Upper lobe of left lung (tissue), 6 donors: ENCODE measurements at places on chromosomes 2 and 18. TPM values are rescaled to one million over a fixed set of nuclear protein-coding genes. Genes with fewer than 3 reads are reported as not detected.

THADA gene
- total RNA-seq: 30.3 TPM

DNA sequence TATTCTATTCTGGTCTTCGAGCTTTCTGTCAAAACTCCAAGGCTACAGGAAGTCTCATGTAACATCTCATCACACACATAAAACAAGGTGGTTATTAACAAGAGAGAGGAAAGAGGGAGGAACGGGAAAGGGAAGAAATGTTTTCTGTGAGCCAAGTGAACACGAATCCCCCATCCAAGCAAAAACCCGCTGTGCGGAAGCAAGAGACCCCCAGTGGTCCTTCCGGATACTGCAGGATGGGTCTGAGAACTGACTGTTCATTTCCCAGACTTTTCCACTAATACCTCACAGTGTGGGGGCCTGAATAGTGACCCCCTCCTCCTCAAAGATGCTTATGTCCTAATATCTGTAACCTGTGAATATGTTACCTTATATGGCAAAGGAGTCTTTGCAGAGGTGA, 19.0 kb upstream of the DIPK1C start:
- H3K4me3 ChIP-seq: no peak overlapping the region
- H3K27ac ChIP-seq: no peak overlapping the region
- peaks cover 4% of the 10 kb centered on the region for H3K4me1 ChIP-seq

ALPP gene
- total RNA-seq: 51.5 TPM

DNA sequence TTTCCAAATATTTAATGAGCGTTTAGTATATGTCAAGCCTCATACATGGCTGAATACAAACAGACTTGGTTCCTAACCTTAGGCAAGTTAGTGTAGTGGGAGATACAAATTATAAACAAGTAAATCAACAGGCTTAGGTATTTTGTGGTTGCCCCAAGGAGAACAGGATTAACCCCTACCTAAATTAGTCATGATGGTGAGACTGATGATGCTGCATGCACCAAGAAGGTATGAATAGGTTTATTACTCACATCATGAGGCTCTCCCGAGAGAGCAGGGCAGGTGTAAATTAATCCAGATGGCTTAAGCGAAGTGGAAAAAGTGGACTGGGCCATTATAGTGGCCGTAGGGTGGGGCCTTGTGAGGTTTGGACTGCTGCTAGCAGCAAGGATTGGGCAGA, 118.1 kb upstream of the GCFC2 start:
- H3K36me3 ChIP-seq: no peaks in the 10 kb centered on the region
- H3K4me3 ChIP-seq: no peak overlapping the region
- H3K4me1 ChIP-seq: no peaks in the 10 kb centered on the region
- no peak overlapping the region for H3K27ac ChIP-seq
- no peak for DNase-seq

GRCh38 chr2:56169521-56169920, 14.3 kb upstream of the CCDC85A start:
- H3K4me3 ChIP-seq: no peak overlapping the region
- no peaks in the 10 kb centered on the region for H3K36me3 ChIP-seq
- H3K4me1 ChIP-seq: no peaks in the 10 kb centered on the region
- no peaks in the 10 kb centered on the region for H3K27me3 ChIP-seq
- H3K27ac ChIP-seq: no peak overlapping the region

ABCG8 gene
- total RNA-seq: not detected

DNA sequence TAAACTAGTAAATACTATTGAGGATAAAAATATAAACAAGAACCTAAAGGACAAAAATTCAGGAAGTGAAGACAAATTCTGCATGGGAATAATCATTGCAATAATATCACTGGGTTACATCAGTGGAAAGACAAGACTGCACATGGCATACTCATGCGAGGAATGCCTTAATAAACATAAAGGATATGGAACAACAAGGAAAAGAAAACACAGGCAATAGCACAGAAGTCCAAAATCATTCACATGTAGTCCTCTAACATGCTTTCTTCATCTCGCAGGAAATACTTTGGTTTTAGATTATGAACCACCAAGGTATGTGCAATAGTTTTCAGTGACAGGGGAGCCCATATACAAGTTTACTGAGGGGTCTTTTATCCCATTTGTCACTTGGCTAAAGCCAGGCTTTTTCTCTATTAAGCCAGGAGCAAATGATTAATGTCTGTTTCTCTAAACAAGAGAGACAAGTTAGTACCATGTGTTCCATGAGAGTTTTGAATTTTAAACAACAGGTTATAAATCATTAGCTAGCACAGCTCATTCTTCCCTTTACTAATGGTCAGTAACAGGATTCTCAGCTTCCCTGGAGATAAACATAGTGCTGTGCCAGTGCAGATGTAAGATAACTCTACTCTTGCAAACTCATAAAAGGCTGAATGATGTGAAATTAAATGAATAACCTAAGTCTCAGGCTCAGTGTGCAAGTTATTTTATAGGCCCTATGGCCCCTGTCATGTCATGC, 353.6 kb upstream of the FSIP2 start:
- DNase-seq: no peak
- no peak overlapping the region for H3K4me3 ChIP-seq
- no peaks in the 10 kb centered on the region for H3K4me1 ChIP-seq
- no peaks in the 10 kb centered on the region for H3K36me3 ChIP-seq
- no peaks in the 10 kb centered on the region for H3K27me3 ChIP-seq
- no peak overlapping the region for H3K27ac ChIP-seq

KLHL29 gene
- total RNA-seq: 8.6 TPM

PDCD1 gene
- total RNA-seq: not detected

GRCh38 chr2:55027226-55027625, 23.0 kb downstream of the RTN4 start:
- H3K4me3 ChIP-seq: no peak overlapping the region
- peaks cover 65% of the 10 kb centered on the region for H3K4me1 ChIP-seq
- H3K36me3 ChIP-seq: no peaks in the 10 kb centered on the region

DNA sequence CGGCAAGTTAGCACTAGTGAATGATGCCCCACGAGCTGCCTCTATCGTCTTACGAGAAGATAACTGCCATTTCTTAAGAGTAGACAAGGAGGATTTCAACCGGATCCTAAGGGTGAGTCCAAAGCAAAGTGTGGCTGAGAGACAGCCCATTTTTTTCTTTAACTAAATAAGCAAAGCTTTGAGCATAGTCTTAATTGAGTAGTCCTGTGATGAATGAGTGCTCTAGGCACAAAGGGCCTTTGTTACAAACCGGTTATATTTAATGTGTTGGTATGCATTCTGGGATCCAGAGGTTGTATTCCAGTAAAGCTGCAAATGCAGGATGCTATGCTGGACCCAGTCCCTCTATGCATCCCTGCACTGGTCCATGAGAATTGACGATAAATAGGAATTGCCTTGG, 86.9 kb upstream of the MAP3K20 start:
- no peaks in the 10 kb centered on the region for H3K36me3 ChIP-seq
- H3K27me3 ChIP-seq: no peaks in the 10 kb centered on the region
- no peak overlapping the region for H3K27ac ChIP-seq
- DNase-seq: no peak
- peaks cover 13% of the 10 kb centered on the region for H3K4me1 ChIP-seq

- no peak for DNase-seq
- no peak overlapping the region for H3K4me3 ChIP-seq
- H3K27me3 ChIP-seq: no peaks in the 10 kb centered on the region
- no peaks in the 10 kb centered on the region for H3K36me3 ChIP-seq
These were observed 94.0 kb upstream of the ITGA4 start for GRCh38 chr2:181363164-181363563.

DNA sequence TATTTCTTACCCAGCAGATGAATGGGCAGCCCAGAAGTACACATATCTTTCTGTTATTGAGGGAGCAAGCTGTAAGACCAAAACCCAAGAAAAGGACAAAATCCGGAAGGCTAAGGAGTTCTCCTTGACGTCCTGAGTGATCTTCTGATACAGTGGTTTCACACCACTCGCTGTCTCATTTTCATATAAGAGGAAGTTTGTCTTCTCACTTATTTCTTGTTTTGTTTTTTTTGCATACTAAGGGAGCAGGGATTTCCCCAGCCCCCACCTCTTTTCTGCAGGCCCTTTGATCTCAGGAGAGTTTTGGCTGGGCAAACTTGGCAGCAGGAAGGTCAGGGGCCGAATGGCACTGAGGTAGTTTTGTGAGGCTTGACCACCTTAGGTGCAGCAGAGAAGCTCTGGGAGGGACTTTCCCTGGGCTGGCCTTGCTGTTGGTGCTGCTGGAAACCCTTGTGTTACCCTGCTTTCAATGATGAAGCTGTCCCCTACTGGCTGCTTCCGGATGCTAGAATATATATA, 13.3 kb downstream of the CHRNA1 start:
- DNase-seq: no peak
- H3K36me3 ChIP-seq: no peaks in the 10 kb centered on the region
- H3K4me3 ChIP-seq: no peak overlapping the region
- no peak overlapping the region for H3K27ac ChIP-seq

AFF3 gene
- total RNA-seq: 45.1 TPM

DNA sequence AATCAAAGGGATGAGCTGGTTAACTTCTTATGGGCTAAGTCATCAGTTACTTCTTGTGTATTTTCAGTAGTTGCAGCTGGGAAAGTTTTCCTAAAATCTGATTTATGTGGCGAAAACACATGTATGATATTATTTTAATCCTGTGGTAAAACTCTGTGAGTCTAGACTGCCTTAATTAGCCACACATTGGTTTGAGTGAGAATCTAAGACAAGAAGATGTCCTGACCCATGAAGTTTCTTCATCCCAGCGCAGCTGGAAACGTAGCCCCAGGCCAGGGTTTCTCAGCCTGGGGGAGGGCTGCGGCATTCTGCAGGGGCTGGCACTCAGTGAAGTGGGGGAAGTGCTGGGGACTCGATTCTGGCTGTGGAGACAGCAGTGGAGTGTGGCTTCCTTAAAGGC, 44.7 kb upstream of the INHBB start:
- H3K4me1 ChIP-seq: no peaks in the 10 kb centered on the region
- DNase-seq: no peak

DNA sequence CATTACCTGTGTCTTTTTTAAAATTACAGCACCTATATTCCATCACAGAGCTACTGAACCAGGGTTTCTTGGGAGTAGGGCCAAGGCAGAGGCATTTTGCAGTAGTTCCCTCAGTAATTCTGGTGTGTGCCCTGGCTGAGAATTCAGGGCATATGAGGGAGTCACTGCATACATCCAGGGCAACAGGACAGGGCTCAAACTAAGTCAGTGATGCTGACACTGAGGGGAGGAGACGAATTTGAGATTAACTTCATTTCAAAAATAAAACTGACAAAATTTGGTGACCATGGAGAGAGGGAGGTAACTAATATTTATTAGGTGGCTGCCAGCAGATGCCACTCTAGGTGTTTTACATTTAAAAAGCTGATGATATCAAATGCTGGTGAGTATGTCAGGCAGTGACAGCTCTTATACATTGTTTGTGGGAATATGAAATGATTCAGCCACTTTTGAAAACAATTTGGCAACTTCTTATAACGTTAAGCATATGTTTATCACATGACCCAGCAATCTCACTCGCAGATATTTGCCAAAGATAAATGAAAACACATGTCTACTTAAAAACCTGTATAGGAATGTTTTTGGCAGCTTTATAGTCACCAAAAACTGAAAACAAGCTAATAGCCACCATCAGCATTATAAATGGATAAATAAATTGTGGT, 20.3 kb downstream of the STRADB start:
- no peaks in the 10 kb centered on the region for H3K4me1 ChIP-seq
- H3K36me3 ChIP-seq: peaks cover 16% of the 10 kb centered on the region
- DNase-seq: no peak
- no peak overlapping the region for H3K4me3 ChIP-seq
- no peak overlapping the region for H3K27ac ChIP-seq
- H3K27me3 ChIP-seq: no peaks in the 10 kb centered on the region

MAP3K19 gene
- 0.34 TPM for total RNA-seq

SETBP1 gene
- 13.7 TPM for total RNA-seq

DNA sequence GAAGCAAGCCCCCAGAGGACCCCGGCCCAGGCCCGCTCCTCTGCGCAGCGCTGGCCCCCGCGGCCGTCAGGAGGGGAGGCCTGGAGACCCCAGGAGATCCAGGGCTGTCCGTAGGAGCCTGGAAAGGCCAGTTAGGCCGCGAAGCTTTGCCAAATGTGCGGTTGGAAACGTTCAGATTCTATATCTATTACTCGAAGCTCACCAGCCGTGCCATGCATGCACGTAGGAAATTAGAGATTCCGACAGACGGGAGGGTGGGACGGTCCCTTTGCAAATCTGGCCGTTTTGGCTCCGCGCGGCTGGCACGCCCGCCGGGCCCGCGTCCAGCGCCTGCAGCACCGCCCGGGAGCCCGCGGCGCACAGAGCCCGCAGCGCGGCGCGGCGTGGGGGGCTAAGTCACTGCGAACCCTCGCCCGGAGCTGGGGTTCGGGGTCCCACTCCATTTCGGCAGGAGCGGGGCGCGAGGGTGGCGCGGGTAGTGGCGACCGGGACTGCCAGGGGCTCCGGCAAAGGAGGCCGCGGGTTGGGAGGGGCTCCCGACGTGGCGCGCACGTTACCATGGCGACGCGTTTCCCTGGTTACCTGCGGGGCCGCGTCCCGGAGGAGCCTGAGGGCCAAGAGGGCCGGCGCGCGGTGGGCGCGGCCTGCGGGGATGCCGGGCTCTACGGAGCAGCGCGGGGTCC, 488.6 kb upstream of the SMIM21 start:
- H3K4me1 ChIP-seq: peaks cover 6% of the 10 kb centered on the region
- peak overlapping the region; percentile 43 for H3K4me3 ChIP-seq
- no peak for DNase-seq
- no peaks in the 10 kb centered on the region for H3K36me3 ChIP-seq
- H3K27me3 ChIP-seq: no peaks in the 10 kb centered on the region

DNA sequence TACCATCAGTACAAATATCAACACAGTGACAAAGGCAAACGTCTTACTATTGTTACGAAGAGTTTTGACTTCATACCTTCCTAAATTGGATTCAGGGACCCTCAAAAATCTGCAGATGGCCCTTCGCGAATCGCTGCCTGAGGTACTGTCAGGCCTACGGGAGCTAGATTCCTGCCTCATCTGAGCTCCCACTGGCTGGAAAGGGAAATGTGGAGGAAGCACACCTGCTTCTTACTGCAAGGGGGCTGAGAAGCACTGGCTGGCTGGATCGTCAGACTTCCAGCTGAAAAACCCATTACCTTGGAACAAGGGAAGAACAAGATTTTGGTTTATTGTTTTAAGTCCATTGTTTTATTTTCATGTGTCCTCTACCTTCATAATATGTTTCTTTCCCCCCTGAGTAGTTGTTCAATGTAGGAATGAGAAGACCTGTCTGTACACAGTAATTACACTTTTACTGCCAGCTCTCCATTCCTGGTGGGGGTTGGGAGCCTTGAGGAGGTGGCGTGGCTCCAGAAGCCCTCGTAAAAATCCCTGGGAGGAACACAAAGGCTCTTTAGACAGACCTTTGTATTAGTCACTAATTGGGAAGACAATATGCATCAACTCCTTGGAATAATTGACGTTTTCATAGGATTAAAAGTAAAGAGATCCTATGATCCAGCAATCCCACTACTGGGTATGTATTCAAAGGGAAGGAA, 124.1 kb upstream of the NOSTRIN start:
- no peak for DNase-seq
- H3K27me3 ChIP-seq: no peaks in the 10 kb centered on the region
- no peaks in the 10 kb centered on the region for H3K4me1 ChIP-seq
- no peaks in the 10 kb centered on the region for H3K36me3 ChIP-seq
- no peak overlapping the region for H3K27ac ChIP-seq
